ENCODE measurements at places on chromosomes 2 and 18. TPM values are rescaled to one million over a fixed set of nuclear protein-coding genes. Genes with fewer than 3 reads are reported as not detected.

REG1B gene
- not detected for total RNA-seq

DSC1 gene
- 0.24 TPM for total RNA-seq

DNA sequence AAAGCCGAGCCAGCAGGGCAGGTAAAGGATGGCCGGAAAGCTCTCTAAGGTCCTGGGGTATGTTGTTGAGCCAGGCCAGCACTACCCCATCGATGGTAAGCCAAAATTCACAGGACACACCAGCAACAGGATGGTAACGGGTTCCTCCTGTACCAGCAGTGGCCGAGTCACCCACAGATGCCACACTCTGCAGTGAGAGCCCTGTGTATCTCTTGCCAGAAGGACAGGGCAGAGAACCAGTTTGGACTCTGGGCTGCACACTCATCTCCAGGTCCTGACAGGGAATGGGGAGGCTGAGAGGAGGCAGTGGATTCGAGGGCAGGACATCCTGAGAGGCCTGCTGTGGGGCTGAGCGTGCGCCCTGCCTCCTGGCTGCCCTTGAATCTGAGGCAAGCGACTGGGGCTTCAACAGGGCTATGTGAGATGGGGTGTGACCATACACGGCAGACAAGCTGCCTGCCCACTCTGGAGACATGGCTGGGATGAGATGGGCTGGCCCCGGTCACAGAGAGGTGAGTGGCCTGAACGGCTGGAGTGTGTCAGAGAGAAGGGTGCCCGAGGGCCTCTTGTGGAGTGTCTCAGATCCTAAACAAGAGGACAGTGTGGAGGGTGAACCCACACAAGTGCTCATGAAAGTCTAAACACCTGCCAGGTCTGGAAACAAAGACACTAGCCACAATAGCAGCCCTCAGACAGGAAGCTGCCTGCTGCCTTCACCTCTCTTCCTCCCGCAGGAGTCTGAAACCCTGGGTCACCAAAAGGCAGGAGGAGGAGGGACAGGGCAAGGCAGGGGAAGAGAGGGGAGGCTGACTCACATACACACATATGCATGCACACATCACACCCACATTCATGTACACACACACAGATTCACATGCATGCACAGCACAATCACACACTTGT is 182.3 kb downstream of the LOXHD1 start:
- no peak for DNase-seq
- no peaks in the 10 kb centered on the region for H3K36me3 ChIP-seq
- H3K4me1 ChIP-seq, result peaks cover 2% of the 10 kb centered on the region
- H3K27ac ChIP-seq, result no peak overlapping the region
- H3K27me3 ChIP-seq, result no peaks in the 10 kb centered on the region

SLC35F6 gene
- total RNA-seq, result 2.7 TPM

DNA sequence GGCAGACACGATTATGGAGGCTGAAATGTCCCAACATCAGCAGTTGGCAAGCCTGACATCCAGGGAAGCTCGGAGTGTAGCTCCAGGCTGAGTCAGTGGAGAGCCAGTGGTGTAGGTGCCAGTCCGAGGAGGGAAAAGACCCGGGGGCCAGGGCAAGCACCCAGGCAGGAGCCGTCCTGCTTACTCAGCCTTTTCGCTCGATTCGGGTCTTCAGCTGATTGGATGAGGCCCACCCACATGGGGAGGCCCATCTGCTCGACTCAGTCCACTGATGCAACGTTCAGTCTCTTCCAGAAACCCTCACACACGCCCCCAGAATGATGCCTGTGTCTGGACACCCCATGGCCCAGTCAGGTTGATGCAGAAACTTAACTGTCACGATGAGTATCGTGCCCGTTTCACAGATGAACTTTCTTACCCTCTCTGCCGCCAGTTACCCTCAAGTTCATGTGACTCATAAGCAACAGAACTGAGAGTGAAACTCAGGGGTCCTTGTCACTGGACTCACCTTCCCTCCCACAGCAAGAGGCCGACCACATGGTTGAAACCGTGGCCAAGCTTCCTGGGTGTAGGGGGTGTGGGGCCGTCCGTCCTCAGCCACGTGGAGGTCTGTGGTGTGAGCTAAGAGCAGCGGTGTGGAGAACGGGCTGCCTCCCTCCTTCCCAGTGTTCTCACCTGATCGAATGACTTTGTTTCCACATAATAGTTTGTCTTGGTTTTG is 197.4 kb upstream of the HDAC4 start:
- H3K27ac ChIP-seq, result no peak overlapping the region
- no peaks in the 10 kb centered on the region for H3K27me3 ChIP-seq
- DNase-seq, result no peak
- H3K4me3 ChIP-seq, result no peak overlapping the region
- no peaks in the 10 kb centered on the region for H3K36me3 ChIP-seq
- H3K4me1 ChIP-seq, result no peaks in the 10 kb centered on the region

DNA sequence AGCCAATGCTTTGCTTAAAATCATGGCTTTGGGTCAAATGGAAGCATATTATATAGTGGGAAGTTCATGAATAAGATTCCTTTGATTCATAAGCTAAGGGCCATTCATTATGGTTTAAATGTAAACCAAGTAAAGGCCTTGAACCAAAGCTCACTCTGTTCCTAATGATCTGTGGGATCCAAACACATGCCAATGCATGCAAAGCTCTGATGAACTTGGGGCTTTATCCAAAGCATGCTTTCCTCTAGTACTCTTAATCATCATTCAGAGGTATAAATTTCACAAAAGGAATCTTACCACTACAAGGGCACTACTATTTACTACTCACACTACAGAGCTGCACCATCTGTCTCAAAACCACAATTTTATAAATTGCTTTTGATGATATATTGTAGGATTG is 102.8 kb upstream of the RBMS1 start:
- no peak for DNase-seq
- H3K27ac ChIP-seq, result no peak overlapping the region
- H3K4me3 ChIP-seq, result no peak overlapping the region
- H3K4me1 ChIP-seq, result peaks cover 3% of the 10 kb centered on the region
- no peaks in the 10 kb centered on the region for H3K36me3 ChIP-seq

DNA sequence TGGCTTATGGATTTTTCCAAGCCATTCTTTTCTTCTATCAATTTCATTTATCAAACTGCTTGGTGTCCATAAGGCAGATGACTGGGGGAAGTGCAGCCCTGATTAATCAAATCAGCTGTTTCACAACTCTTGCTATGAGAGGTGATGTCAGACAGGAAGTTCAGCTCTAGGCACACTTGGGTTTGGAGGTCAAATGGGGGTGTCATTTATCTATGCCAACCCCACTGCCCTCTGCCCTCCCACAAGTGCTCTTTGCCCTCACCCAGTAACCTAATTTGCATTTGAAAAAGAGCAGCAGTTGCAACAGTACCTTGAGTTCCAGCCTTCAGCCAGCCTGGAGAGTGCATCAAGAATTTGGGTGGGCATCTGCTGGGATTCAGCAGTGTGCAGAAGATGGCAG is 431.3 kb upstream of the SPRED2 start:
- H3K27me3 ChIP-seq, result no peaks in the 10 kb centered on the region
- no peaks in the 10 kb centered on the region for H3K4me1 ChIP-seq
- H3K4me3 ChIP-seq, result no peak overlapping the region
- no peak for DNase-seq
- no peak overlapping the region for H3K27ac ChIP-seq

DNA sequence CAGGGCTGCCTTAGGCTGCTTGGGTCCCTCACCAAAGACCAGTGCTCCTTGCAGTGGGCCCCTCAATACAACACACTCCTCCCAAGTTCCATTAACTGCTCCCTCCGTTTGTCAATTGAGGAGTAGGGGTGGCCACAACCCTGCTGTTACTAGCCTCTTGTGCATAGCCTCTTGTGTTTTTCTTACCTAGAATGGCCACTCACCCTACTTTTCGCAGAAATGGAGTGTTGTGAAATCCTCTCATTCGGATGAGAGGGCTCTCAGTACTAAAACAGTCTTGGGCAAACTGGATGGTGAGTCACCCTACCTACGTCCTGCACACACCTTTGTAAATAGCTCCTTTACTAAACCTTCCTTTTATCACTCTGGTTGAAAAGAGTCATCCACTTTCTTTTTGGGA is 253.9 kb downstream of the OSR1 start:
- H3K27ac ChIP-seq, result no peak overlapping the region
- H3K4me1 ChIP-seq, result no peaks in the 10 kb centered on the region
- no peaks in the 10 kb centered on the region for H3K27me3 ChIP-seq

BMP10 gene
- total RNA-seq, result not detected

DNA sequence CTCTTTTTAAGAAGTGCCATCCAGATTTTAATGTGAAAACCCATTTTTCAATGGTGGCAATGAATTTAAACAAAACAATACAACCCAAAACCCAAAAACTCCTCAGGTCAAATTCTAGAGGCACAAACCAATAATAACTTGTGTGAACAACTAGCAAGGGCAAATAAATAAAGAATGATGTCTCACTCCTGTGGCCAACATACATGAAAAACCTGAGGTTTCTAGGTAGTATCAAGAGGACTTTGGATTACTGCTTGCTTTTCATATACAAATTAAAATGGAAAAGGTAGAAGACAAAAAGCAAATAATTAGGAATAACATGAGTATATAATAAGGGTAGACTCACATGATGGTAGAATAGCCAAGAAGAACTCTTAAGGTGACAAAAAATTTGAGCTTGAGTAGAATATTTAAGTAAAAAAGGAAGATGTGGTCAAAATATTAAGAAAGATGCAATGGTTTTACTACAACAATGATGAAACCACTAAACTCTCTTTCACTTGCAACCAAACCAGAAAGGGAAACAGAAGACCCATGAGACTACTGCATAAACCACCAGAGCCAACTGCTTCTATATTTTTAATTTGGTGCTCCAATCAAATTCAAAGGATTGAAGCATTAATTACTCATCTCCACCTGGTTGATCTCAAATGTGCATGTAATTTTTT is 53.5 kb downstream of the DARS1 start:
- H3K4me3 ChIP-seq, result no peak overlapping the region
- peaks cover 7% of the 10 kb centered on the region for H3K4me1 ChIP-seq
- DNase-seq, result no peak
- no peak overlapping the region for H3K27ac ChIP-seq
- H3K27me3 ChIP-seq, result no peaks in the 10 kb centered on the region
- peaks cover 28% of the 10 kb centered on the region for H3K36me3 ChIP-seq

- no peaks in the 10 kb centered on the region for H3K4me1 ChIP-seq
- no peak overlapping the region for H3K27ac ChIP-seq
- DNase-seq, result no peak
- H3K27me3 ChIP-seq, result peaks cover 4% of the 10 kb centered on the region
Observed at GRCh38 chr2:127906206-127906926, 20.6 kb upstream of the AMMECR1L start.

GRCh38 chr2:15869396-15869795 is 71.0 kb upstream of the MYCN start:
- H3K27ac ChIP-seq, result no peak overlapping the region
- DNase-seq, result no peak
- no peaks in the 10 kb centered on the region for H3K36me3 ChIP-seq
- H3K4me1 ChIP-seq, result no peaks in the 10 kb centered on the region
- H3K27me3 ChIP-seq, result peaks cover 4% of the 10 kb centered on the region

SLC4A5 gene
- 2.3 TPM for total RNA-seq

GRCh38 chr2:25326326-25327013 is 15.3 kb downstream of the DNMT3A start:
- peaks cover 30% of the 10 kb centered on the region for H3K36me3 ChIP-seq
- H3K27me3 ChIP-seq, result no peaks in the 10 kb centered on the region
- peaks cover 67% of the 10 kb centered on the region for H3K4me1 ChIP-seq
- H3K4me3 ChIP-seq, result no peak overlapping the region
- DNase-seq, result no peak
- no peak overlapping the region for H3K27ac ChIP-seq
